Peyer's patch (tissue), 4 donors: ENCODE measurements at places on chromosomes 12 and 14.

GRCh38 chr14:80491131-80491530 is 279.8 kb upstream of the DIO2 start:
- no peak for DNase-seq

DNA sequence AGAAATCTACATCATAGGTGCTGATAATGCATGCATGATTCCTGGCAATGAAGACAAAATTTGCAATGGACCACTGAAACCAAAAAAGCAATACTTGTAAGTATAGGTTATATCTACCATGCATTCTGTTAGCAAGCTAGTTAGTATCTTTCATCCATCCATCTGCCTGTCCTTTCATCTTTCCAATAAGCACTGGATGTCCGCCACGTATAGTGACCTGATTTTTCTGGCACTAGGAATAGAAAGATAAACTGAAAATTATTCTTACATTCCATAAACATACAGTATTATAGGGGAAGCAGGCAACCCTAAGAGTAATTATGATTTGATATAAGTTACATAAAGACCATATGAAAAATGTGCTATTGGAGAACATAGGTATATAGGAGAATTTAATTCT is 87.2 kb upstream of the MYF6 start:
- DNase-seq = no peak

DNA sequence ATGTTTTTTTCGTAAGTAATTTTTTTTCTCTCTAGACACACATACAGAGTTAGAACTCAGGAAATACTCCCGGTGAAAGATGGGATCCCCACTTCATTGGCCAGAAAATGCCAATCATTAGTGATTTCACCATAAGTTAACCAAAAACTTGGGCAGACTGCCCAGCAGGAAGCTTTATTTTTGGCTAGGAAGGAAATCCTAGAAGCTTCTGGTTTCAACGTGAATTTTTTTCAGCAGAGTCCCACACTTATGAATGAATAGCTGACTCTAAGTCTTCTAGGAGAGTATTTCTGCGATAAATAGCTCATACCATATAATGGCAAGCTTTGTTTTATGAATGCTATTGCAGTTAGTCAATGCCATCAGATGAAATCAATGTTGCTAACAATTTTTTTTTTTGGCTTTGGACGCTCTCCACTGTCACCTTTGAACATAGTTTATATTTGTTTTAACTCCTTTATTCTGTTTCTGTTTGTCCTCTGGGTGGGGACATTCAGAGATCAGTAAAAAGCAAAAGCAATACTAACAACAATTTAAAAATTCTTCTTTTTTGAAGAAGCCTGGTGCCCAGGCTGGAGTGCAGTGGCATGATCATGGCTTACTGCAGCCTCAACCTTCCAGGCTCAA is 9.5 kb downstream of the PPP1CC start:
- no peak for DNase-seq

GRCh38 chr12:29816874-29817725 is 33.4 kb upstream of the TMTC1 start:
- no peak for DNase-seq

GRCh38 chr12:172732-173161 is 41.2 kb downstream of the SLC6A12 start:
- no peak for DNase-seq

- DNase-seq = no peak
Measured at GRCh38 chr14:38256533-38256840, 594 bp upstream of the CLEC14A start.

GRCh38 chr14:51578853-51579252 is 72.9 kb upstream of the FRMD6 start:
- DNase-seq = no peak

- no peak for DNase-seq
Measured at GRCh38 chr12:118742431-118742830, 238.9 kb upstream of the SRRM4 start.

- DNase-seq = no peak
Measured at GRCh38 chr14:55837467-55837866, 257.5 kb downstream of the KTN1 start.

DNA sequence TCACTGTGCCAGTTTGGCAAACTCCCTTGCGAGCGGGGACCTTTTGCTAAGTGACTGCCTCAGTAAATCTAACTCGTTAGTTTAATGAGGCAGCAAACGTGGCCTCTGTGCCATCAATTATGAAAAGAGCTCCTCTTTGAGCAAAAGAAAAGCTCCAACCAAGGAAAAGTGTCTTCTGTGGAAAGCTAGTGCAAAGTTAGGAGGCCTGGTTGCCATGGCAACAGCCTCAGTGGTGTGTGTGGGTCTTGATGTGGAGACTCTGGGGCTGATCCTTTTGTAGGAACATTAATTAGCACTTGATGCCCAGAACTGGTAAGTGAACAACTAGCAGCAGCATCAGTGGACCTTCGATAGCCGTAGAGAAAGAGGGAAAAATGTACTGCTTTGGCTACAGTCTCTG is 145.7 kb downstream of the CHST11 start:
- no peak for DNase-seq

GRCh38 chr12:24979329-24979728 is 30.4 kb upstream of the BCAT1 start:
- DNase-seq = no peak

DNA sequence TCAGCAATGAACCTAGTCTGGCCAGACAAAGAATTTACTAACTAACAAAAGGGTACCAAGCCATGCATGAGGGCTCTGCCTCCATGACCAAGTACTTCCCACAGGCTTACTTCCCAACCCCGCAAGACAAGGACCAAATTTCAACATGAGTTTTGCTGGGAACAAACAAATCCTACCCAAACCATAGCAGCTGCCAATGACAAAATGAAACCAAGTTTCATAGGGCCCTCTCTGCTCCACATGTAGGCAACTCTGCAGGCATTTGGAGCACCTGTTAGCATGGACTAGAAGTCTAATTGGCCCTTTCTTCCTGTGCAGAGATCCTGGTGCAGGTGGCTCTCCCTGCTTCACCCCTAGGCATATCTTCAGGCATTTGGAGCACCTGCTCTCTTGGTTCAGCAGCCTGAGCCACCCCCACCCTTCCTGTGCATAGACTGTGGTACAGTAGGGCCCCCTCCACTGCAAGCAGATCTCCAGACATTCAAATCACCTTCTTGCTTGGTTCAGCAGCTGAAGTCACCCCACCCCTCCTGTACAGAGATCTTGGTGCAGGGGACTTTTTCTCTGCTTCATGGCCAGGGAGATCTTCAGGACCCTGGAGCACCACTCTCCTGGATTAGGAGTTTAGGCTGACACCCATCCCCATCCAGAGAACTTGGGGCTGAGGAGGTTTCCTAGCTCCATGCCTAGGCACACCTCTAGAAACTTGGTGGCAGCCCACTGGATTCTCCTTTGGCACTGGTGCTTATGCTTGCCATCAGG is 308.7 kb downstream of the RPAP3 start:
- peak; percentile 62 for DNase-seq

GRCh38 chr12:104340925-104341611 is 37.5 kb downstream of the EID3 start:
- no peak for DNase-seq

DNA sequence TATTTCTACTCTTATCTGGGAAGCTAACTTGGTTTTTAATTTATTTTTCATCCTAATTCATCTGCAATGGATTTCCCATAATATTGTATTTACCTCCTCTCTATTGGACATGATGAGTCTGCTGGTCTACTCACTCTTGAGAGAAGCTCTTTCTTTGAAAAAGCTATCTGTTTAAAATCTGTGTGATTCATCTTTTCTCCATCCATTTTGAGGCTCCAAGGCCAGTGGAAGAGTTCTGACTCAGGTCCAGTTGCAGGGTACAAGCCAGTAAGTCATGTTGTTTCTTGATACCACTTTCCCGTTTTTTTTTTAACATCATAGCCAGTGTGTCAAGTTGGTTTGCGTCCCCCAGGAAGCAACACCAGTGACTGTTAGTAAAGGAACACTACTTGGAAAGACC is 160.3 kb upstream of the BMP4 start:
- no peak for DNase-seq

DNA sequence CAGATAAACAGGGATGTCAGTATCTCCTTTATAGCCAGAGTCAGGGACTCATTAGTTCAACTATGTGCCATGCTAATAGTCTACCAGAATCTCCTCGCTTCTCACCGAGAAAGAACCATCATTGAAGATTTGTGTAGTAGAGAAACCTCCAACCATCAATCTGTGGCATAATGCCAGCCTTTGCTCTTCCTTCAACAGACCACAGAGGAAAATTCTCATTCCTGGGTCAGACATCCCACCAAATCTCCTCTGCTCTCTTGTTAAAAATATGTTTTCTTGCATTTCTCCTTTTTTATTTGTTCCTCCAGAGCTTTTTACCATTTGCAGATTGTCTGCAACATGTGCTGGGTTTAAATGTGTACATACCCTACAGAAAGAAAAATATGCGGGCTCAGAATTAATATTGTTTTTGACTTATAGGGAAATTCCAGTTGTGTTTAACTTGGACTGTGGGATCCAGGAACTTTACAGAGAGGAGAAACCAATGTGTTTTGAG is 64.9 kb downstream of the LLPH start:
- no peak for DNase-seq

- DNase-seq = no peak
Measured at GRCh38 chr14:101008196-101008595, 104.7 kb upstream of the RTL1 start.

GRCh38 chr14:96538097-96538989 is 36.2 kb downstream of the PAPOLA start:
- no peak for DNase-seq

DNA sequence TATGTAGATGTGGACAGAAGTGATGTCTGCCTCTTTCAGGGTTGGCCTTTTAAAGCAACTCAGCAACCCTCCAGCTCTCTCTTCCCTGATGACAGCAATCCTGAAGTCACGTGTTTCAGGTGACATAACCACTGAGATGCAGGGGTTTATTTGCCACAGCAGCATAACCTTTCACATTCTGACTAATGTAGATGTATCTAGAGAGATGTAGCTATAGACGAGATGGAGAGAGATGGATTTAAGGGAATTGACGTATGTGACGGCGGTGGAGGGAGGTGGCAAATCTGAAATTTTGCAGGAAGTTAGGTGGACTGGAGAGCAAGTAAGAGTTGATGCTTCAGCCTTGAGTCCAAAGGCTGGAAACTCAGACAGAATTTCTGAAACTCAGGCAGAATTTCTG is 126.0 kb downstream of the ZFP36L1 start:
- no peak for DNase-seq

- no peak for DNase-seq
Measured at GRCh38 chr12:27493260-27493940, 30.6 kb upstream of the PPFIBP1 start.

DNA sequence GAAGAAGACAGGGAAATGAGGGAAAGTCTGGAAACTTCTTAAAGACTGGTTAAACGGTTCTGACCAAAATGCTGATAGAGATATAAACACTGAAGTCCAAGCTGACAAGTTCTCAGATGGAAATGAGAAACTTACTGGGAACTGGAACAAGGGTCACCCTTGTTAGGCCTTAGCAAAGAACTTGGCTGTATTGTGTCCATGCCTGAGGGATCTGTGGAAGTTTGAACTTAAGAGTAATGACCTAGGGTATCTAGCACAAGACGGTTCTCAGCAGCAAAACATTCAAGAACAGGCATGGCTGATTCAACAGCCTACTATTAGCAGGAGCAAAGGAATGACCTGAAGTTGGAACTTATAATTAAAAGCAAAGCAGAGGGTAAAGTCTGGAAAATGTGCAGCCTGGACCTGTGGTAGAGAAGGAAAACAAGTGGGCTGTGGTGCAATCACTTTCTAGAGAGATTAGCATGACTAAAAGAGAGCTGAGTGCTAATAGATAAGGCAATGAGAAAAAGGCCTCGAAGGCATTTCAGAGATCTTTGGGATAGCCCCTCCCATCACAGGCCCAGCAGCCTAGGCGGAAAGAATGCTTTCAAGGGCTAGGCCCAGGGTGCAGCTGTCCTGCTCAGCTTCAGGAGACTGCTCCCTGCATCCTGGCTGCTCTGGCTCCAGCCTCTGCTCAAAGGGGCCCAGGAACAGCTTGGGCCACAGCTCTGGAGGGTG is 60.3 kb downstream of the ATP2B1 start:
- DNase-seq = no peak

DNA sequence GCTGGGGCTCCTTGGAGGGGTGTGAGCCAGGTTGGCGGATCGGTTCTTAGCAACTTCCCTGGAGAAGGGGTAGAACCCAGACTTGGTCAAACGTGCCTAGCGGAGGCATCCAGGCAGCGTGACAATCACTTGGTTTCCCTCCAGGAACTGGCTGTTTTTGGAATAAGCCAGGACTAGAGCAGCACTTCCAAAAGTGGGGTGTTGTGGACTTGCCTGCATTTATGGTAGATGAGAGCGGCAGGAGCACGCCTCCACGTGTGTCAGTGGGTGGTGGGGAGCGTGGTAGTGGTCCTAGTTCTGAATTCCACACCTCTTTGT is 2.8 kb downstream of the PRMT8 start:
- DNase-seq = no peak

DNA sequence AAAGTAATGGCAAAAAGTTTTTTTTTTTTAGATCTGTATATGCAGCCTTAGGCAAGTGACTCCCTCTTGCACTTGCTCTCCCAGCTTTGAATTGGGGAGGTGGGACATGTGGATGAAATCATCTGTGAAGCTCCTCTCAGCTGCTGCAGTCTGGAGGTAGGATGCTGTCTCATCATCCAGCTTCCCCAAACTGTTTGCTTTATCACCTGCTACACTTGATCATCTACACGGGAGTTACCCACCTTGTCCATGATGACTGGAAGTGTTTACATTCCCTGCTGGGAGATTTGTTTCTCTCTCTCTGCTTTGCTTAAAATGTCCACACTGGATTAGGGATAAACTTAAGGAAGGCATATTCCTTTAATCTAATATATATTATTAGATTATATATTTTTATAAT is 8.5 kb upstream of the FGF23 start:
- DNase-seq = no peak

DNA sequence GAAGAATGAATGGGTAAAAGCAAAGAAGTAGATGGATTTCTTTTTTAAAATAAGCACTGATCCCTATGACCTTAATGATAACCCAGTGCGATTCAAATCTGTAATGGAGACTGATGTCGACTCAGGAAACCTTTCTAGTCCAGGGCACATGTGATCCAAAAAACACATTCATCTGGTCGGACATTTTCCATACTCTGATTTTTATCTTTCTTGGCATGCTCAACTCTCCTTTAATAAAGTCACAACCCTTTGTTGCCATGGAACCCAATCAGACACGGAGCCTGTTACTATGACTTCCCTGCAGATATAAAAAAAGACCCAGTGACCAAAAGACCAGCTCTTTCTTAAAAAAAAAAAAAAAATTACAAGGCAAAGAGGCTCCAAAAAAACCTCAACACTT is 27.9 kb downstream of the TMCC3 start:
- no peak for DNase-seq

- no peak for DNase-seq
Measured at GRCh38 chr12:18583655-18584054, 154.2 kb downstream of the PLCZ1 start.
